ENCODE measurements at places on chromosomes 16 and 17. TPM values are rescaled to one million over a fixed set of nuclear protein-coding genes. Genes with fewer than 3 reads are reported as not detected.

The TMC8 gene
- total RNA-seq, result not detected

The NLGN2 gene
- 10.7 TPM for total RNA-seq

The OR3A3 gene
- total RNA-seq, result 0.33 TPM

The EFNB3 gene
- 0.12 TPM for total RNA-seq

The OTOP3 gene
- not detected for total RNA-seq

The C16orf54 gene
- not detected for total RNA-seq

The USP10 gene
- total RNA-seq, result 46.4 TPM

The RNF222 gene
- total RNA-seq, result not detected

The KCNH6 gene
- not detected for total RNA-seq

The KRTAP9-6 gene
- total RNA-seq, result not detected
